ENCODE measurements at places on chromosomes 16 and 17.

DNA sequence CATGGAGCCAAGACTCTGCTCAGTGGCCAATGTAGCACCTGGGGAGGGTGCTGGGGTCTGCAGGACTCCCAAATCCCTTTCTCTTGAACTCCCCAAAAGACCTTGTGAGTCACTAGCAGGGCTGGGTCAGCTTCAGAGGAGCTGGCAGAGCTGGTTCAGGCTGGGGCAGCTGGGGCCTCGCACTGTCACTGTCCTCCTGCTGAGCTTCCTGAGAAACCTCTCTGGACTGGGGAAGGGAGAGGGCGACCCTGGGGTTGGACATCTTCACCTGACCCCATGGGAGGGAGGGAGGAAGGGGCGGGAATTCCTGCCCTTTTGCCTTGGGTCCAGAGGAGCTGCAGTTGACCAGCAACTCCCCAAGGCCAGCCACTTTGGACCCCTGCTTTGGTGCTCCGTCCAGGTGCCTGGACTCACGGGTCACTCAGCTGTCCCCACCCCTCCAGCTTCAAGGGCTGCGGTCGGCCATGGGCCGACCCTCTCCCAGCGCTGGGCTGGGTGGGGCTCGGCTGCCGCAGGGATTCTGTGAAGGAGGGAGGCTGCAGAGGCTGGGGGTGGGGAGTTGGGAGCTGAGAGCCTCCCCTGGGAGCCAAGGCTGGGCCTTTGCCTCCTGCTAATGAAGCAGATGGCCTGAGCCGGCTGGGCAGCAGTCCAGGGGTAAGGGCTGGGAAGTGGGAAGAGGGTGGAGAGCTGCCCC lies 9.2 kb downstream of the FMNL1 start:
- no peak for DNase-seq

- DNase-seq: peak; percentile 8
Measured at GRCh38 chr17:35094902-35095301, 24.8 kb downstream of the RAD51D start.

- no peak for DNase-seq
Measured at GRCh38 chr16:69469807-69470561, 45.6 kb downstream of the CYB5B start.

DNA sequence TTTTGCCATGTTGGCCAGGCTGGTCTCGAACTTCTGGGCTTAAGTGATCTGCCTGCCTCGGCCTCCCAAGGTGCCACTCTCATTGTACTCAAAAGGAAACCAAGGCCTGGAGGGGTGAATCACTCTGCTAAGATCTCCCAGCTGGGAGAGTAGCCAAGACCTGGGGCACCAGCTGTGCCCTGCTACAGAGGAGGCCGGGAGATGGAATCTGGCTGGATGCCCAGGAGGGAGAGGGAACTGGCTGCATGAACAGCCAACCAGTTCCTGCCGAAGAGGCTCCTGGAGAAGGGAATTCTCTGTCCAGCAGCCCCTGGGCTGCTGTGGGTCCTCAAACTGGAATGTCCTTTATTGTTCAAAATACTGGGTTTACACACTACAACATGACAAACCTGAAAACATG lies 238.7 kb upstream of the CIBAR2 start:
- DNase-seq: peak; percentile 65

DNA sequence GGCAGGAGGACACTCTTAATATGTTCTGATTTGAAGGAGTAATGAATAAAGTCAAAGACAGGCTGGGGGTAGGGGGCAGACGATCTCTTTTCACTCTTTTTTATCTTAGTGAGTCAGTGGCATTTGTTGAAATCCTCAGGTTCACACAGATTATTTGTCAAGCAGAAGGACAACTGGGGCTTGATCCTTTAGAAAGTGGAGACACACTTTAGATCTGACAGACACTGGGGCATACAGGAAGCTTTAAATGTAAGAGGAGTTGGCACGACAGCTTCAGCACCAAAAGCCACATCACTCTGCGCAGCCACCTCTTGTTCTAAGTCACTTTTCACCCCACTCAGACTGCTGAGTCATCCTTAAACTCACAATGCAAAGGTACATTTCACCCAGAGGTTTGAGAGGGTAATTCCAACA lies 121.5 kb downstream of the STXBP4 start:
- DNase-seq: no peak

GRCh38 chr17:35560703-35561102 lies at the start of gene SLFN14:
SLFN14 (minus strand) TSS chr17:35560819; CDS start chr17:35558062, 2,757 bp downstream.
- no peak for DNase-seq

DNA sequence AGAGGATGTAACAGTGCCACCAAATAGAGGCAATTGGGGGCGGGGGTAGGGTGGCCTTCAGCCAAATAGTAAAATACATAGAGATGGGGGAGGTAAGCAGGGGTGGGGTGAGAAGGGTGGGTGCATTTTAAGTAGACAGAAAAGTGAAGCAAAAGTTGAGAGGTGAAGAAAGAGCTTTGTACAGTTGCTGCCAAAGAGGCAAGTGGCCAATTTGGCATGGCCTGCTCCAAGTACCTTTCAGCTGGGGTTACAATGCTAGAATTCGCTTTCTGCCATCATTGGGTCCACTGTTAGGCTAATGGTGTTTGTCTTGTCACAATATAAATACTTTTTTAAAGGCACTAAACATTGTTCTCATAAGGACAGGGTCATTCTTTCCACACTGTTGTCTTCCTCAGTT lies 5.2 kb upstream of the TMEM97 start:
- DNase-seq: no peak

GRCh38 chr17:60157487-60158040 lies 7.8 kb downstream of the CA4 start:
- DNase-seq: no peak

DNA sequence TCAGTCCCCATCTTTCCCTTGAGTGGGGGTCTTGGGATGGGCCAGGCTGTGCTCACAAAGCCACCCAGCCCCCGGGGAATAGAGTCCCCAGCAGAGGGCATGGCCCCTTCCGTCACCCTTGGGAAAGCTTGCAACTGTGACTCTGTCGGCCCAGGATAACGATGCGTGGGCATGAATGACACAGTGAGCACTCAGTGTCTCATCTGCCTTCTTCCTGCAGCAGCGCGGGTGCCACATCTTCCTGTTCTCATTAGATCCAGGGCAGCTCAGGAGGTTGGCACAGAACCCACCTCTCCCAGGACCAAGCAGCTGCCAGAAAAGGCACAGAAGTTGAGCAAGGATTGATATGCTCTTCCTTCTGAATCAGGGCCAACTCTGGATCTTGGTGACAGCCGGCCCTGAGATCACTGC lies 84.7 kb downstream of the MRC2 start:
- no peak for DNase-seq

DNA sequence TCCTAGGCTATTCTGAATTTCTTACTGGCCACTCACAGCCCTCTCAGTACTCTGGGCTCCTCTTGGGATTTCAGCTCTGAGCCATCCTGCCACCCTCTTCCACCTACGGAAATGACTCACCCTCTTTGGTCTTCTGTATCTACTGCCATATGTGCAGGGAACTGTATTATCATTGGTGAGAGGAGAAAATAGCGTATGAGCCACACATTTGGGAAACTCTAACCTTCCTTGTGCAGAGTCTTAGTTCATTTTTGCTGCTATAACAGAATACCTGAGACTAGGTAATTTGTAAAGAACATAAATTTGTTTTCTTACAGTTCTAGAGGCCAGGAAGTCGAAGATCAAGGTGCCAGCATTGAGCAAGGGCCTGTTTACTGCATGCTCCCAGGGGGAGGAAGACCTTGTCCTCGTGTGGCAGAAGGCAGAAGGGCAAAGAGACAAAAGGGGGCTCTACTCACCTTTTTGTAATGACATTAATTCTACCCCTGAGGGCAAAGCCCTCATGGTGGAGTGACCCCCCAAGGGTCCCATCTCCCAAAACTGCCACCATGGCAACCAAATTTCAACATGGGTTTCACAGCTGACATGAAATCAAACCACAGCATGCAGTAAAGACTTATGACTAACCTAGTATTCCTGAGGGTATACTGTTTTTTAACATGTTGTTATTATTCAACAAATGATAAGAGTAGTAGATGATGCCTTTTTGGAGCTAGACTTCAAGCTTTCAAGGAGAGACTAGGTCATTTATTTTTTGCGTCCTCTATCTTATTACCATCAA lies 191.8 kb downstream of the PRKCA start:
- peak; percentile 62 for DNase-seq

GRCh38 chr17:71114911-71115668 lies 945.8 kb downstream of the KCNJ2 start:
- no peak for DNase-seq

GRCh38 chr17:19897903-19898302 lies 30.2 kb upstream of the ULK2 start:
- DNase-seq: no peak

- no peak for DNase-seq
Measured at GRCh38 chr17:77233635-77234334, 93.0 kb downstream of the SEC14L1 start.

DNA sequence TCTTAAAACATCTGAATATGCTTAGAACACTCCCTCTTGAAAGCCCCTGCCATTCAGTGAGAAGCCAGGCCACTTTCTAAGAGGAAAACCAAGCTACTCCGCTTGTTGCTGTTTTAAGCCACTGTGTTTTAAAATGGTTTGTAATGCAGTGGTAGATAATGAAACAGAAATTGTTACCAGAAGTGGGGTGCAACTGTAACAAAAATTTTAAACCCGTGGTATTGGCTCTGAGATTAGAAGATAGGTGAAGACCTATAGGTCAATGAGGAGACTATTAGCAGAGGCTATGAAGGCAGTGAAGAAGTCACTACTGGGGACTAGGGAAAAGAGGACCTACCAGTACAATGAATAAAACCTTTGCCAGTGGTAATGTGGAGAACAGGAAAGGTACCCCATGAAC lies 266.5 kb downstream of the IRF8 start:
- DNase-seq: no peak

DNA sequence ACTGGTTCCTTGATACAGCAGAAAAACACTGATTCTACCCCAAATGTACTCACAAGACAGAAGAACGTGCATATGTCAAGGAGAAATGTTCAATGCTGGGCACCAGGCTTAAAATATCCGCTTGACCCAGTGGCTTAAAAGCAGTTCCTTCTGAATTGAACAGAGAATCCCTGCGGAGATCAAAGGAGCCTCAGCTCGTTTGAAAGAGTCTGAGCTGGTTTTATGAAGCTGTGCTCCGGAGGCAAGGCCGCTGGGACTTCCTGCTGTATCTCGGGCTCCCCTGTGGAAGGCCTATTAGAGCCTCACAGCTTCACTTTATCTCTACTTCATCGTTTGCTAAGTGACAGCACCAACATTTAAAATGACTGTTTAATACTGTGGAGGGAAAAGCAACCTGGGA lies 2.2 kb downstream of the LMF1 start:
- DNase-seq: no peak

DNA sequence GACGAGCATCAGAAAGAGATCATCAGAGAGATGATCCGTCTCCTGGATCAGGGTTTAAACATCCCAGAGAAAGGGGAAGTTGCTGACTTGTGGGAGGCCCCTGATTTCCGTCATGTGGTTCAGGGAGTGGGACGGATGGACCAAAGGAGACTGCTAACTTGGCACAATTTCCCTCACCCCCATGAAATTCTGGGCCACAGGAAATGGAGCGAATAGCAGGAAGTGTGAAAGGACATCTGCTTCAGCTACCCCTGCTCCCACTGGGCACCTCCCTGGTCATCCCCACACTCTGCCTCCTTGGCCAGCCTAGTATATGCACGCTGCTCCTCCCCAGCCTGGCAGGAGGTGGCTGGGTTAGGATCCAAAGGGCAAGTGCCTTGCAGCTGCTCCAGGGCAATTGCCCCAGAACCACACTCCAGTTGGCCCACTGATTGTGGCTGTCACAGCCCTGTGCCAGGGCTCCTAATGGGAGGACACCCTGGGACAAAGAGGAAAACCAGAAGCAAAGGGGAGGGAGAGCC lies 1.3 kb downstream of the ARRB2 start:
- DNase-seq: no peak

- DNase-seq: peak; percentile 12
Measured at GRCh38 chr17:74361230-74362068, at the start of gene BTBD17. BTBD17 (minus strand) TSS chr17:74361868; CDS start chr17:74361819, 49 bp downstream.

GRCh38 chr17:72700226-72700625 lies 392.3 kb downstream of the SLC39A11 start:
- no peak for DNase-seq
